ENCODE measurements at places on chromosomes 4 and X. TPM values are rescaled to one million over a fixed set of nuclear protein-coding genes. Genes with fewer than 3 reads are reported as not detected.

MMRN1 gene
- 17.8 TPM for total RNA-seq

- no peak for DNase-seq
These were observed 263.3 kb upstream of the MAGEB2 start for GRCh38 chrX:29952016-29952415.

DNA sequence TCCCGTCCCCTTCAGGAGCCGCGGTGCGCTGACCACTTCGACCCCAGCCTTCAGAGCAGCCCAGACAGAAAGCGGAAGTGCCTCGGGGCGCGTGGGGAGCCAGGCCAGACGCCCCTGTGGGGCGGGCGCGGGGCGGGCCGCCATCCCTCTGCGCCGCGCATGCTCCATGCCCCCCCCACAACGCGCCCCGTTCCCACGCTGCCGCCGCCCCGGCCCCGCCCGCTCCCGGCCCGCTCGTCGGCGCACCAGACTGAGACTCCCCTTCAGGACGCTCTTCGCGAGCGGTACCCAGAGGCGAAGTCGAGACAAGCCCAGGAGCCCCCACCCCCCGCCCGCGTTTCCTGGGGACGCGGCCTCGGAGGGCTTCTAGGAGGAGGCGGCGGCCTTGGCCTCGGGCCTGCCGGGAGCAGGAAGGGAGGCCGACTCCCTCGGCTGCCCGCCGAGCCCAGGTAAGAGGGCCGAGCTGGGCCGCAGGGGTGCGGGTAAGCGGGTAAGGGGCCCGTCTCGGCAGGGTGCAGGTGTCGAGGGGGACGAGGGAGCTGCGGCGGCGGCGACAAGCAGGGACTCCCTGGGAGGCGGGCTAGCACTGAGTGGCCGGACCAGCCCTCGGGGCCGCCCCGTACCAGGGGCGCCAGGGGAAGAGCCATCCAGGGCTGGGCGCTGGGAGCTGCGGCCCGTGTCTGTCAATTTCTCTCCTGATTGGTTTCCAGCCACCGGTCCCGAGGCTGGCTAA, at the start of gene ZFP92:
Gene ZFP92 (plus strand): TSS at position 218 of the 733 bp plus-strand sequence. CDS start 6,851 bp downstream, outside the sequence.
- DNase-seq, result peak; percentile 40

MYOZ2 gene
- 3.6 TPM for total RNA-seq

GRCh38 chr4:186826006-186826405, 102.3 kb upstream of the FAT1 start:
- DNase-seq, result no peak

DNA sequence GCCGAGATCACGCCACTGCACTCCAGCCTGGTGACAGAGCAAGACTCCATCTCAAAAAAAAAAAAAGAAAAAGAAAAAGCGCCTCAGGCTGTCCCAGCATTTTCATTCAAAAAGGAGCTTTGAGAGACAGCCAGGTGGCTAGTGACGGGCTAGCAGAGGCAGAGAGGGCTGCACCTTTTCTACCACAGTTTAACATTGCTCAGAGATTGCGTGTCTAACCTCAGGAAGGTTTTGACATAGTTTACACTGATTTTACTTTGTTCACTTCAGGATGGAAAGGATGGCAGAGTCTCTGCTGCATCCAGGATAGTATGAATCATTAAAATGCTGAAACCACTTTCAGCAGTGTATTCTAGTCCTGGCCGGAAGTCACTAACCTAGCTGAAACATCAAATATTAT, 28.1 kb downstream of the ZFP42 start:
- DNase-seq, result no peak

DNA sequence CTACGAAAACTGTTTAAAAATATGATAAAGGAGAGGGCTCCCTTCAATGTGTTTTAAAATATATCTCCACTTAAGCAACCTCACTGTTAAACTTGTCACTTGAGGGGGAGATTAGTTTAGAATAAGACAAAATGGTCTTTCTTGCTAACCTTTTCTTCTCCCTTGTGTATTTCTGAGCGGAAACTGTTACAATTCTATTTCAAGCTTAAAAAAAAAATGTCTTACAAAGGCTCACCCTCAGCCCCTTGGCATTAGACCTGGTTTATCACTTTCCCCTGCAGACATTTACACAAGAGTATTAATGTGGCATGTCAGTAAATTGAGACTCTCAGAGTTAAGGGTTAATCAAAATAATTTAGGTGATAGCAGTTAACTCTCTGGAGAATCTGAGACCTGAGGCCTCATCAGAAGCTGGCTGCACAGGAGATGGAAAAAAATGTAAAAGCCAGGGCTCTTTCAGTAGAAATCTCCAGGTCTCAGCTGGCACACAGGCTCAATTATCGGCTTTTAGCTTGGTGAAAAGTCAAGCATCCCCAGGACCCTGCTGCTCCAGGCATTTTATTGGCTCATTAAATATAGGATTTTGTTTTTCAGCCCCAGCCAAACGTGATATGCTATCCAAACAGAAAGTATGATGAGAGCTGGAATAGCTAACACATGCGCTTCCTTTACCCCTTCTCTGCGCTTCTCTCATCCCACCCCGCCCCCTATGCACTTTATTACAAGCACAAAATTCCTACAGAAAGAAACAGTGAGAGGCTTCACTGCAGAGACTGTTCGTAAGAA, 130.5 kb downstream of the PPA2 start:
- peak; percentile 61 for DNase-seq

Data from umbilical cord (tissue), 2 donors.